ENCODE measurements at places on chromosomes 7 and 10.

DNA sequence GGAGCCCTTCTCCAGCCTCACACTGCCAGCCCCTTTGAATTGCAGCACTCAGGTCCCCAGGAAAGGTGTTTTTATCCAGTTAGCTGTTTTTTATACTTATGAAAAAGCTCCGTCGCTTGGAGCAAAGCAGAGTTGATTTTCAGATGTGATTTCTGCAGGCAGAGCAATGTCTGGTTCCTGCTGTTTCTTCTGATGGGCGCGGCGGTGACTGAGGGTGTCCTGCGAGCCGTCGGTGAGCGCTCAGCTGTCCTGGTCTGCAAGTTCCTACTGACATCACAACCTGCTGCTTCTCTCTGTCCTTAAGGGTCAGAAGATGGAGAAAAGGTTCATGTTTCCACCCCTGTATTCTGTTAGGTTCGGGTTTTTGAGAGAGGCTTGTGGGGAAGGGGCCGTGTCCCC is 109.6 kb upstream of the FAM20C start:
- DNase-seq, result no peak

GRCh38 chr10:117757086-117757720 is 214.7 kb downstream of the EMX2 start:
- no peak for DNase-seq

- no peak for DNase-seq
Observed at GRCh38 chr7:56097700-56098099, 4.9 kb upstream of the PHKG1 start.

GRCh38 chr10:15879058-15879457 is 18.8 kb upstream of the MINDY3 start:
- no peak for DNase-seq

DNA sequence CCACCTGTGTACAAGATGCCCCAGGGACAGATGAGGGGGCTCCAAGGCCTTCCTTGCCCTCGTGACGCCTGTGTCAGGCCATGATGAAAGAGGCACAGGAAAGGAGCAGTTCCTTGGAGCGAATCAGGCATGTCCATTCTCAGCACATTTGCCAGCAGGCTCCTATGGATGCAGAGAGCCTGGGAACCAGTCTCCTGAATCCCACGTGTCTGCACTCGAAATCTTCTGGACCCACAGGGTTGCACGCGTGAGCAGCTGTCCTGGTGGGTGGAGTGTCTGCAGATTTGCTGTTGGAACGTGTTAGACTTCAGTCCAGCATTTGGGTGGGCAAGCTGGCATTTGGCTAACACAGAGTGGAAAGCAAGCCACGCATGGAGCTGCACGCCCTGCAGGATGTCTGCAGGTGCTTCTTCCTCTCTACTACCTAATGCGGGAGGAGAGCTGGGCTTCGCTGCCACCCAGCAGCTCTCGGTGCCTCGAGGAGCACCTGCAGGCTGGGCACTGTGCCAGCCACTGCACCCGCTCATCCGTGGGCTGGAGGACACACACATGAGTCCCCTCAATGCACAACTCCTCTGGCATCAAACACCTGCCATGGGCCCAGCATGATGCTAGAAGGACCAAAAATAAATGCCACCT is 140.7 kb downstream of the PAXIP1 start:
- DNase-seq, result no peak

DNA sequence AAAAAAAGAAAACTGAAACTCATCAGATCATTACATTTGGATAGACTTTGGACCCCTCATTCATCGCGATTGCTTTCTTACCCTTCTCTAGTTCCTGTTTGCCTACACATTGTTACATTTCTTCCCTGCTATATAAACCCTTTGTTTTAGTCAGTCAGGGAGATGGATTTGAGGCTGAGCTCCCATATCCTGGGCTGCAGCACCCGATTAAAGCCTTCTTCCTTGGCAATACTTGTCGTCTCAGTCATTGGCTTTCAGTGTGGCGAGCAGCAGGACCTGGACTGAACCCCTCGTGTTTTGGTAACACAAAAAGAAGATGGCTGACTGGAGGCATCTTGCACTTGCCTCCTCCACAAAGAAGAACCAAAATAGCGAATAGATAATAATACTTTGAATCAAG is 34.1 kb upstream of the ELOVL3 start:
- DNase-seq, result no peak

DNA sequence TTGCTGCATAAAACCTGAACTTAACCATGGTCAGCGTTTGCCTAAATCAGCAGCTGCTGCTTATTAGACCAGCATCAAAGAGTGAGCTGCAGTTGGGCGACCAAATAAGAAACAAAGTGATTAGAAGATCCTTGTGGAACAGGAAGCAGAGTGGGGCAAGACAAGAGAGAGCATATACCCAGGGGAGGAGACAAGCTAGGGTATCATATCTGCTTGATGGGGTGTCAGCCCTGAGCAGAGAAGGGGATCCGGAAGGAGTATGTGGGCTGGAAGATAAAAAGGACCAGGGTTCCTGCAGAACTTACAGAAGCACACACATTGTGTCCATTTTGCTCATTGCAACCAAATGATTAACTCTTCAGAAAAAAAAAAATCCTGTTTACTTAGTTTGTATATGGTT is 213.6 kb downstream of the CELF2 start:
- DNase-seq, result no peak

GRCh38 chr10:127228195-127228787 is 31.9 kb upstream of the INSYN2A start:
- no peak for DNase-seq

- DNase-seq, result no peak
Observed at GRCh38 chr7:22469371-22470143, 30.4 kb downstream of the STEAP1B start.

- no peak for DNase-seq
Observed at GRCh38 chr10:24207781-24208611, 942 bp upstream of the KIAA1217 start.

GRCh38 chr7:89623018-89623672 is 531.1 kb upstream of the STEAP1 start:
- DNase-seq, result no peak

GRCh38 chr10:61452655-61453641 is at the start of gene TMEM26:
TMEM26 (minus strand) TSS chr10:61453381; CDS start chr10:61453081, 300 bp downstream.
- no peak for DNase-seq

DNA sequence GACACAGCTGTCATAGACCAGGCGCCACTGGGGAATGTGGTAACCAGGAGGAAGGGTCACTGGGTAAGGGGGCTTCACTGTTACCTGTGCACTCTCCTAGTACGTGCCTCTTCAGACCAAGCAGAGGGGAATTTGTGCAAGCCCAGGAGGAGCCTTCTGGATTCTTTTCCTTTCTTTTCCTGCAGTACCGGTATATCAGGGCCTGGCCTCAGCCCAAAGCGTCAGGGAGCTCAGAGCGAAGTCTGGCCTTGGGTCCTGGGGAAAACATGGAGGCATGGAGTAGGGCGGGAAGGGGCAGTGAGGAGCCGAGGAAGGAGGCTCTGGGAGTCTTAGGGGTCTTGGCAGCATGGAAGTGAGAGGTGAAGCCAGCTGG is 133.6 kb upstream of the GDF10 start:
- DNase-seq, result peak; percentile 86

- DNase-seq, result no peak
Observed at GRCh38 chr7:158461824-158462223, 125.8 kb downstream of the PTPRN2 start.

DNA sequence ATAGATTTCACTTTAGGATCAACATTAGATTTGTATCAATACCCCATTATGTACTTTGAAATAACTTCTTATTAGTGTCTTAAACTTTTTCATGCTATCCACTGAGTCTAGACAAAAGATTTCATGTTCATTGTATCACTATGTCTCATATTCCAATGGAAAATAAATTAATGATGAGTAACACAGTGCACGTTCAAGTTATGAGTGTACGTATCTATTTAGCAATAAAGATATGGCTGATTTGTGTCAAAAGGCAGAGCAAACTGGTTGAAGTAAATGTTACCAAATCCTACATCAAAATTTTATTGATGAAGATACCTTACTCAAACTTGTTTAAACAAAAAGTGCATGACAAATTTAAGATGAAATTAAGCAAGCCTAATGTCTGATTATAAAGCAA is 102.4 kb downstream of the SEMA3E start:
- no peak for DNase-seq

- DNase-seq, result no peak
Observed at GRCh38 chr10:9342885-9343570, 1288.5 kb downstream of the GATA3 start.

GRCh38 chr10:84659027-84659426 is 330.6 kb downstream of the CCSER2 start:
- no peak for DNase-seq

DNA sequence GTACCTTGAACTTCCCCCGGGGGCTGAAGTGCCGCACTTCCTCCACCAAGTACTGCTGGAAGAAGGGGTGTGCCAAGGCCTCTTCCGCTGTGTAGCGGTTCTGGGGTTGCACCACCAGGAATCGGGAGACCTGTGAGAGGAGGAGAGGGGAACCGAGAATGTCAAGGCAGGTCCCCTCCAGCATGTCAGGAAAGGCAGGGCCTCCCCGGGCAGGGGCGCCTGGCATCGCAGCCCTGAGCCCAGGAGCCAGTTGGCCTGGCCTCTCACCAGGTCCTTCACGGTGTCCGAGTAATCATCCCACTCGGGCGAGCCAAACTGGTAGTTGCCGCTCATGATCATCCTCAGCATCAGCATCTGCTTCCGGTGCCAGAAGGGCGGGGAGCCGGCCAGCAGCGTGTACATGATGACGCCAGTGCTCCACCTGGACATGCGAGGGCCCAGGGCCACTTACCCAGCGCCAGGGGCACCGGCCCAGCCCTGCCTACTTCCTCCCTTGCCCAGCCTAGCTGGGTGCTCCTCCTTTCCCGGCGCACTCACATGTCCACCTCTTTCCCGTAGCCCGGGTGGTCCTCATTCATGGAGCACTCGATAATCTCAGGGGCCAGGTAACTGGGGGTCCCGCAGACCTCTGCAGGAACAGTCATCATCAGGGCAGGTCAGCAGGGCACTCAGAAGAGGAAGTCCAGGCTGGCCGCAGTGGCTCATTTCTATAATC is 11.0 kb downstream of the PHKG1 start:
- no peak for DNase-seq

GRCh38 chr10:24469993-24470392 is 253.7 kb downstream of the ARHGAP21 start:
- DNase-seq, result no peak

- DNase-seq, result no peak
Observed at GRCh38 chr7:96118449-96119001, 203.4 kb downstream of the SLC25A13 start.

DNA sequence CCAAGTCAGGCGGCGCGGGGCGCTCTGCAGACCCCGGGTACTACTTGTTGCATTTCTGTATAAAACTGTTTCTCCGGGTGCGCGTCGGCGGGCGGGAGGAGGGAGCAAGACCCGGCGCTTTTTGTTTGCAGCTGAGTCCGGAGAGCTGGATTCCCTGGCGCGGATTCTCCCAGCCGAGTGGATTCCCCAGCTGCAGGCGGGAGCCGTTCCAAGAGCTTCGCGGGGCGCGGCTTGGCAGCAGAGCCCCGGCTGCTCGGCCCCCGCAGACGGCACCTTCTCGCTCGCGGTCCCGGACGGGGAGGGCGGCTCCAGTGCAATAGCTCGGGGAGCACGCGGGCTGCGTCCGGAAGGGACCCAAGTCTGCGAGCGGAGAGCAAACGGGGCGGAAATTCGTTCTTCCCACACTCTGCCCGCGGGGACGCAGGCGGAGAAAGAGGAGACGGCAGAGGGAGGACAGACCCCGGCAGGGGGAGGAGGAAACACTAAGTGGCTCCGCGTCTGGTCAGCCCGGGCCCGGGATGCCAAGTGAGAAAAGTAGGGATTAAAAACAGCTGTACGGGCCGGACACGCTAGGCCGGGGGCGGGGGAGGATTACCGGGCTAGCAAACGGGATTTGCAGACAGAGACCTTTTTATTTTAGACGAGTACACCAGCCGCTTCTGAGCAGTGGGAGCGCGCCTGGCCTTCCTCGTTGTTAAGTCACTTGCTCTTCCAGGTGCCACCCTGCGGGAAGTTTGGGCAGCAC is at the start of gene TRIL:
Gene TRIL, minus strand, starts transcription at position 96 of the 745 bp plus-strand sequence. CDS start 284 bp downstream, outside the sequence.
- DNase-seq, result no peak

GRCh38 chr7:54802841-54803240 is 43.8 kb upstream of the SEC61G start:
- DNase-seq, result no peak

DNA sequence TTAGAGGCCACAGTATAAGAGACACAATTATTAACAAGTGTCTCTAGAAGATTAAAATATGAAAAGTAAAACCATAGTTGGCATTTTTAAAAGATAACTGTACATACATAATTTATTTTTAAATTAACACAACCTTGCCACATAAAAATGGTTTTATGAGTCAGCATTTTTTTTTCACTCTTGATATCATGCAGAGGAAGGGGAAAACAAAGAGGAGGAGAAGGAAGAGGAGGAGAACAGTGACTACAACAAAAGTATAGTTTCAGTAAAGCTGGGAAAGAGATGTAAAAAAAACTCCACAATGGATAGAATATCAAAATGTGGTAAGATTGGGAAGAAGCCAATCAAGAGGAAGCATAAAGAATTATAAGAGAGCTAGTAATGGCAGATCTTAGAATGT is 34.0 kb downstream of the CH25H start:
- no peak for DNase-seq

DNA sequence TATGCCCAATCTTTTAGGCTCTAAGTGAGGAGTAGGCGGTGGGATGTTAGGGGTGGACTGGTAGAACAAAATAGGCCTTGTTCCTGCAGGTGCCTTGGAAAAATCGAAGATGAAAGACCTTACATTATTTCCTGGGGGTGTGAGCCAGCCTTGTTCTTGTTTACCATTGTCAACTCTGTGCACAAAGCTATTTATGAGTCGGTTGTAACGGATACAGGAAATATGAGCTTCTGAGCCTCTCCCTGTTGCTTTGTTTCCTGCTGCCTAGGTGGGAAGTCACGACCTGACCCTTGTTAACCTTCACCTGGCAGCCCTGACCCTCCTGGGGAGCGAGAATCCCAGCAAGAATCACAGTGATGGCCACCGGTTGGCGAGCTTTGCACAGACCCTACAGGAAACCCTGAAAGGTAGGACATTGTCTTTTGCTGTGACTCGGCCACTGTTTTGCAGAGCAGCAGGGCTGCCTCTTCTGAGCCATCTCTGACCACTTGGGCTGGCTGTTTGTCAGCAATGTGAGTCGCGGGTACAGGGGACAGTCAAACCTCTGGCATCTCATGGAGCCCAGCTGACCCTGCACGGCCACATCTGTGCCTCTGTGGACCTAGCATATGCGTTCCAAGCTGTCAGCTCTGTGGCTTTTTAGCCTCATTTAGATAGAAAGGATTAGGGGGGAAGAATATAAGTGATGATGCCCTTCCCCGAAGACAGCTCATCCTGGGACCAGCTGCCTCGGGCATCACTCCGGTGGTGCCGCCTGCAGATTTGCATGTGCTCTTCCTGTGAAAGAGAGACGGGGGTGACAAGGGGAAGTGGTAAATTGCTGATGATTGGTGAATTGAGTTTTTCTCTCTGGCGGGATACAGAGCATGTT is 102.1 kb upstream of the ANLN start:
- DNase-seq, result no peak

DNA sequence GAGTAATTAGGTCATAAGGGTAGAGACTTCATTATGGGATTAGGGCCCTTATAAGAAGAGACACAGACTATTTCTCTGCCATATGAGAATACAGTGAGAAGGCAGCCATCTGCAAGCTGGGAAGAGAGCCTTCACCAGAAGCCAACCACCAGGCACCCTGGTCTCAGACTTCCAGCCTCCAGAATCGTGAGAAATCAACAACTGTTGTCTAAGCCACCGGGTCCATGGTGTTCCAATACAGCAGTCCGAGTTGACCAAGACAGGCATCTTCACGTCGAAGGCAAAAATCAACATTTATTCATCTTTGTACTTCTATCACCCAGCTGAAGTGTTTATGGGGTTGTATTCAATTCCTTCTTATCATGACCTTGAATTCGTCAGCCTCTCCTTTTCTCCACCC is 5.3 kb downstream of the TUBAL3 start:
- no peak for DNase-seq

GRCh38 chr10:71291528-71291900 is 27.5 kb upstream of the SLC29A3 start:
- no peak for DNase-seq
